ENCODE measurements at places on chromosomes 12 and 14.

DNA sequence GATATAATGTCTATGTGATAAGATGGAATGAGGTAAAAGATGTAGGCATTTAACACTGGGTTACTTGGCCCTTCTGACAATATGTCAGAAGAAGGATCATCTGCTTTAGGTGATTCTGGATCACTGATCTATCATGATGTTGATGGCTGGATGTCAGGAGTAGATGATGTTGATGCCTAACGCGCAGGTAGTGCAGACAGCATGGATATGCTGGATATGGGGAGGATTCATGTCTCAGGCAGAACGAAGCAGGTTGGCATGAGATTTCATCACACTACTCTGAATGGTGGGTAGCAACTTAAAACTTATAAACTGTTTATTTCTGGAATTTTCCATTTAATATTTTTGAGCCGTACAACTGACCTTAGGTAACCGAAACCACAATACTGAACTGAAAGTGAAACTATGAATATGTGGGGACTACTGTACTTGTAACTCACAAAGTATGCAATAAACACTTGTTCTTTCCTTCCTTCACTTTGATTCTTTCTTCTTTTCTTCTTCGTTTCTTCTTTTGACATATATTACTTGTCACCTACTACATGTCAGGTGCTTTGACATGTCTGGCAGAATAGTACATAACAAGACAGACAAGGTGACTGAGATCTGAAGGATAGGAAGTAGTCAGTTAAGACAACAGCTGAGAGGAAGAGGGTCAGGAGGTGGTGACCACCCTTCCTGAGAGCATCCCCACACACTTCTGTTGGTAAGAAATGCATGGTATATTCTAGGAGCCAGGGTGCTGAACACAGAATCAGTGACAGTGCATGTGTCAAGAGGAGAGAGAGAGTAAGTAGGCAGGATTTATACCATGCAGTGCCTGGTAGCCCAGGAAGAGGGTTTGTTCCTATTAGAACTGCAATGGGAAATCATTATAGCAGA is 238.8 kb downstream of the PPFIA2 start:
- DNase-seq = no peak

DNA sequence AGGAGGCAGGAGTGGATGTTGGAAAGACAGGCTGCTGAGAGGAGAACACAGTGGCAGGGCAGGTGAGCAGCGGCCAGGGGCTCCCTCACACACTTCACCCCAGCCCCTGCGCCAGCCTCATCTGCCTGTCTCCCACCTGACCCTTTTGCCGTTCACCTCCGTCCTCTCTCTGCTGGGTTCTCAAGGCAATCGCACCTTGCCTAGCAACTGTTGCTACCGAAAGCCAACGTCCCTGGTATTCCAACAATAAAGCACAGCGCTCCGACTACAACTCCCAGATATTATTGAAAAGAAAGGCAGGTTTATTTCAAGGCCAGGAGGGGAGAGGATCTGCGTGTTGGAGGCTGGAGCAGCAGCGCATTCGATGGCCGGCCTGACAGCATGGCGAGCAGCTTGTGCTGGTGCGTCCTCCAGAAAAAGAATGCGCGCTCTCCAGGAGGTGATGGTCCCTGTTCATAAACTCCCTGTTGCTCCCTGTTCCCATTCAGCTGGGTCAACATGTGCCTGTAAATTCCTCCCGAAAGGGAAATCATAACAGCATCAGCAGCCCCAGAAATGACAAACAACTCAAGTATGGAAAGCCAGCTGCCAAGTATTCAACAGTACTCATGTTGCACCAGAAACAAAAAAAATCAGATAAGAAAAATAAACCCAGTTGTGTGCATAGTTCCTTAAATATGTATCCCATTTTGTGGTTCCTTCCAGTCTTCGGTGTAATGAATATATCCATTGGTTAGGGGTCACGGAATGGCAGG is 153.0 kb upstream of the DIO3 start:
- no peak for DNase-seq

- no peak for DNase-seq
These were observed 90.4 kb downstream of the SLC8A3 start for GRCh38 chr14:70098250-70098809.

GRCh38 chr14:21991130-21991529 is 317.5 kb upstream of the OR4E1 start:
- no peak for DNase-seq

GRCh38 chr14:53368711-53369201 is 215.6 kb upstream of the DDHD1 start:
- no peak for DNase-seq

DNA sequence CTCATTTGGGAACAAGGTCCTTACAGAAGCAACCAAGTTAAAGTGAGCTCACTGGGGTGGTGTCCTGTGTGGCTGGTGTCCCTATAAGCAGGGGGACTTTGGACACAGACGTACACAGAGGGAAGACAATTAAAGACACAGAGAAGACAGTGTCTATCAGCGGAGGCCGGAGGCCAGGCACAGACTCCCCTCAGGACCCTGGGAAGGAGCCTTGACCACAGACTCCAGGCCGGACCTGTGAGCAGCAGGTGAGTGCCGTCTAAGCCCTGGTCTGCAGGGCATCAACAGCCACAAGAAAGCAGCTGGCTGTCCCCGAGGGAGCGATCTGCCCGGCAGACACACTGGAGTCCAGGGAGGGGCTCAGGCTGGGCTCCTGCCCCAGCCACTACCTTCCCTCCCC is 219.1 kb upstream of the C14orf180 start:
- no peak for DNase-seq

DNA sequence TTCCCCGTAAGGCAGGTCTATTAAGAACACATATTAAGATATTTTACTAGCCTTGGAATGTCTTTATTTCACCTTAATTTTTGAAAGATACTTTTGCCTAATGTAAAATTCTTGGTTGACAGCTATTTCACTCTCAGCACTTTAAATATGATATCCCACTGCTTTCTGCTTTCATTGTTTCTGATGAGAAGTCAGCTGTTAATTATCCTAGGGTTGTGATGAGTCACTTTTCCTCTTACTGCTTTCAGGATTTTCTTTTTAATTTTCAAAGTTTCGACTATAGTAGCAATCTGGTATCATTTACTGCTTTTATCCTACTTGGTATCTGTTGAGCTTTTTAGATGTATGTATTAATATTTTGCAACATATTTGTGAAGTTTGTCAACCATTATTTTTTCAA is 578.9 kb upstream of the ATP2B1 start:
- no peak for DNase-seq
